Cortex of kidney (tissue), 1 donor: ENCODE measurements at places on chromosomes 4 and X.

- no peak for DNase-seq
Measured at GRCh38 chr4:22957774-22958309, 265.1 kb downstream of the GBA3 start.

- no peak for DNase-seq
Measured at GRCh38 chr4:15562623-15563022, 92.5 kb downstream of the FBXL5 start.

GRCh38 chr4:77347351-77347966 lies 190.5 kb downstream of the CCNG2 start:
- no peak for DNase-seq

GRCh38 chrX:119516157-119516702 lies 48.0 kb downstream of the SLC25A5 start:
- DNase-seq, result no peak

GRCh38 chrX:45232139-45232538 lies 31.5 kb upstream of the DIPK2B start:
- DNase-seq, result no peak

GRCh38 chrX:155144926-155145325 lies 71.3 kb upstream of the VBP1 start:
- DNase-seq, result no peak

- DNase-seq, result no peak
Measured at GRCh38 chr4:76177709-76178108, 29.5 kb upstream of the NUP54 start.

GRCh38 chr4:53576676-53577372 lies 14.5 kb downstream of the LNX1 start:
- no peak for DNase-seq

- DNase-seq, result no peak
Measured at GRCh38 chr4:51895158-51895557, 52.2 kb downstream of the DCUN1D4 start.

- no peak for DNase-seq
Measured at GRCh38 chrX:40009462-40009851, 88.3 kb downstream of the BCOR start.

DNA sequence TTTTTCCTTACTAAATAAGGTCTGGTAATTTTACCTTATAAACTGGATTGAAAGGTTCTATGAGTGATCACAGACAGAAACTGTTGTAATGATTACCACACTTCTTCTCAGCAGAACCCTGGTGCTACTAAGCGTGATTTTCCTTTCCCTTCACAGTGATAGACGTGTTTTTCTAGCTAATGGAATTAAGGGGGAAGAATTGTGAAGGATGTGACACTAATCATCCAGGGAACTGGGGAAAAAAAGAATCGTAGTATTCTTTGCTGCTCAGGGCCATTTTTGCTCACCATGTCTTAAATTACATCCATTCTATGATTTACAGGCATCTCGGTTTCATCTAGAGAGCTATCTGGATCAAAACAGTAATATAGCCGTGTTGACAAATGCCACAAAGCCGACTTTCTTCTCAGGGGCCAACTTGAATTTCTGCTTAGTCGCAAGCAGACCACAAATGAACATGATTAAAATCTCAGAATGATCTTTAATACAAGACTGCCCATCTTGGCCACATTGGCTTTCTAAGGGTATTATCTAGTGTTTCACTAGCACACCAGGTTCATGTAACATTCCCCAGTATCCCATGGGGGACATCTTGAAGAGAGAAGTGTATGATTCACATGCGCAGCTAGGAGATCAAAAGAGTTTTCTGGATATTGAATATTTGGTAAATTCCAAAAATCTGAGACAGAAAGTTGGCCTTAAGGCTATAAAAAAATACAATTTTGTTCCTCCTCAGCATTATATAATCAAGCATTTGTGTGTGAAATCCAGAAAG lies 154.0 kb downstream of the UGT8 start:
- no peak for DNase-seq

- DNase-seq, result no peak
Measured at GRCh38 chr4:105755375-105755774, 46.8 kb downstream of the GSTCD start.

DNA sequence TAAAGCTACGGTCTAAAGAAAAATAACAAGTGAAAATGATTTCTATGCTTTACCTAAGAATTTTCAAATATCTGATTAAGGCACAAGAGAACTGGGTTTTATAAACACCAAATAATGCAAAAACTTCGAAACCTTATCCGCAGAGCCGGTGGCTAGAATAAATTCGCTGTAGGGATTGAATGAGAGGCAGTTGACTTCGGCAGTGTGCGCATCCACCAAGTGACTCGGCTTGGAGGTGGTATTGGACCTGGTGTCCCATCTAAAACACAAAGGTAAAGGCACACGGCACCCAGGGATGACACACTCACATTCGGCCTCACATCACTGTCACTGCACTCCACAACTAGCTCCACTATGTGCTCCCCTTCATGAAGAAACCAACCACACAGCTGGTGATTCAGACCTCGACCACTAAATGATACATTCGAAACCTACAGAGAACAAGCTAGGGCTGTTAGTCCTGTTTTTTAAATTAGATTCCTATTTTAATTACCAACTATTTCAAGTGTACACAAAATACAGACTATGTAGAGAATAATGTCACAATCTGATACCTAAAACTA lies 17.5 kb downstream of the RBBP7 start:
- no peak for DNase-seq

GRCh38 chrX:21840193-21840545 lies 752 bp downstream of the MBTPS2 start:
- DNase-seq, result no peak

DNA sequence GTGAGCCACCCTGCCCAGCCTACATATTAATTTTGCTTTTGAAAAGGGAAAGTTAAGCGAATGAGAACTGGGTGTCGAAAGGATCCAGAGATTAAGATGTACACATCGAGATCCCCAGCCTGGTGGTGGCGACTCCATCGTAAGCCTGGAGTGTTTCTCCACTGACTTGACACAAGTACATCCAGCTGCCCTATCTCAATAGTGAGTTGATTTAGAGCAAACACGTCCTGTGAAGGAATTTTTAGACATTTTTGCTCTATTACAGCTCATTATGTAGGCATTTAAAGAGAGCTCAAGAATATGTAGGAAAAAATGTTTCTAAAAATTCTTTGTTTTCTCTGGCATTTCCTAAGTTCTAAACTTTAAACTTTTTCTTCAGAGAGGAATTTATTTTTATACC lies 11.7 kb upstream of the CLDN34 start:
- DNase-seq, result no peak

DNA sequence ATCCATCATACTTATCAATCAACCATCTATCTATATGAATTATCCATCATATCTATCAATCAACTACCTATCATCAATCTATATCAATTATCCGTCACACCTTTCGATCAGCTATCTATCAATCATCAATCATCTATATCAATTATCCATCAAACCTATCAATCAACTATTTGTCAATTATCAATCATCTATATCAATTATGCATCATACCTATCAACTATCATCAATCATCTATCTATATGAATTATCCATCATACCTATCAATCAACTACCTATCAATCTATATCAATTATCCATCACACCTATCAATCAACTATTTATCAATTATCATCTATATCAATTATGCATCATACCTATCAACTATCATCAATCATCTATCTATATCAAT lies 70.6 kb upstream of the PPP2R3B start:
- DNase-seq, result no peak

DNA sequence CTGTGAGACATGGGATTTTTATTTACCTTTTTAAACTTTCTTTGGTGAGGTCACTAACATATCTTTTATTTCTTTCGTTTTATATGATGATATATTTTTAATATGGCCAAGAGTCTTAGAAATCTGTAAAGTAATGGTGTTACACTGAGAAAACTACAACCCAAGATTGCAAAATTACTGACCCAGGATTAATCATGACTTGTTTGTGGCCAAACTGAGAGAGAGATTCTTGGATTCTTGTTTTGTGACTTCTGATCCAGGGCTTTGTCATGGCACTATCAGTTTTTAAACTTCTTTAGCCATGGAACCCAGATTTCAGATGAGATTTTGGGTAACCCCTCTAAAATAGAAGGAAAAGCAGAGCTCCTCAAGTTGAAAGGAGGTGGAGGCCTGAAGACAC lies 42.0 kb downstream of the SGMS2 start:
- no peak for DNase-seq

GRCh38 chr4:110636680-110637407 lies 14.0 kb upstream of the PITX2 start:
- DNase-seq, result no peak

GRCh38 chr4:109878355-109878754 lies 30.4 kb downstream of the LRIT3 start:
- DNase-seq, result no peak

GRCh38 chrX:15514279-15514678 lies 13.7 kb downstream of the BMX start:
- no peak for DNase-seq

DNA sequence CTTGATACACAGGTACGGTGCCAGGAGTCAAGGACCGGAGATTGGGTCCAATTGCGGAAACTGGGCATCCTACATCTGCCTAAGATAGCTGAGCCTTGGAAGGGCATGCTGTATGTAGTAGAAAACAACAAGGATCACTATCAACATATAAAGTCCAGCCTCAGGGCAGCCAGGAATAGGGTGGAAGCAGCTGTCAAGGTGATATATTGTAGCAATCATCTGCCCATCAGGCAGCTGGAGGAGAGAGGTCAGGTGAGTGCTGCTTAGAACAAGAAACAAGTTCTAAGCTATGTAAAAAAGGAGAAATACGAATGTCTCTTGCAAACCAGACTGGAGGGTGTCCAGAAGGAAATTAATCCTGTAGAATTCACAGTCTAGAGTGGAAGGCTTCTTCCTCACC lies 34.8 kb downstream of the KCNE5 start:
- no peak for DNase-seq

- DNase-seq, result no peak
Measured at GRCh38 chr4:158347556-158347955, 137.3 kb downstream of the TMEM144 start.

GRCh38 chrX:41909068-41909467 lies 14.3 kb downstream of the CASK start:
- no peak for DNase-seq

- DNase-seq, result no peak
Measured at GRCh38 chr4:39464886-39465501, 6.1 kb downstream of the LIAS start.

DNA sequence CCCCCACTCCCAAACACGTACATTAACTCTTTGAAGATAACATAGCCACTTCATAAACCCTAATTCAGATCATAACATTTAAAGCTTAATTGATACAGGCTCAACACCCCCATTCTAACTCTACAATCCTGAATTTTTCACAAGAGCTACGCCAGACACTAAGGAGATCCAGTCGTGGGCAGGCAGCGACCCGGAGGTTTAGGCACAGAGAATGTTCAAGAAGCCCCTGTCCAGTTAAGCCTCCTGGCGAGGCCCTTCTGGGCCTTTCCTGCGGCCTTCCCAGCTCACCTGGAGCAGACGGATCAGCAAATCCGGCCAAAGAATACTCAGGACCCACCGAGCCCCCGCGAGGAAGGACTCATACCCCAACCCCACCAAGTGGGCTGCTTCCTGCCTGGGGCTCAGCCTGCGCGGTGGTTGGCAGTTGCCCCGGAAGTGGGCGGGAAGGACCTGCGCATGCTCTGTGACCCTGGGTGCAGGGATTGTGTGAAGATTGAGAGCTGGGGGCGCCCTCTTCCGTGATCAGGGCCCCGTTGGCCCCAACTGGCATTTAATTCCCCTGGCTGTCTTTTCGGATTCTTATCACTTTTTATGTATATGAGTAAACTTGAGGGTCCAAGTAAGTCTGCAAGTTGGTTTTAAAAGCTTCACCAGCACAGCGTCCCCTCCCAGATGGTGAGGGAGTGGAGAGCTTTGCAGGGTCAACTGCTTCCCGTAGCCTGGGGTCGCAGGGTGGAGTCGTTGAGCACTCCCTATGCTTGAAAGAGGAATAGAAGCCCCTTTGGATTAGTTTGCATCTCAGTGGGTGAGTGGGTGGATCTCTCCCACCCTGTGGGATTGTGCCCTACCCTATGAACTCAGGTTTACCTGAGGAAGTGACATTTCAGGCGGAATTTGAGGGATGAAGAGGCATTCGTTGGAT lies at the start of gene TRIM61:
Gene TRIM61 (minus strand): TSS at position 415 of the 922 bp plus-strand sequence. CDS start 7,655 bp downstream, outside the sequence.
- no peak for DNase-seq

DNA sequence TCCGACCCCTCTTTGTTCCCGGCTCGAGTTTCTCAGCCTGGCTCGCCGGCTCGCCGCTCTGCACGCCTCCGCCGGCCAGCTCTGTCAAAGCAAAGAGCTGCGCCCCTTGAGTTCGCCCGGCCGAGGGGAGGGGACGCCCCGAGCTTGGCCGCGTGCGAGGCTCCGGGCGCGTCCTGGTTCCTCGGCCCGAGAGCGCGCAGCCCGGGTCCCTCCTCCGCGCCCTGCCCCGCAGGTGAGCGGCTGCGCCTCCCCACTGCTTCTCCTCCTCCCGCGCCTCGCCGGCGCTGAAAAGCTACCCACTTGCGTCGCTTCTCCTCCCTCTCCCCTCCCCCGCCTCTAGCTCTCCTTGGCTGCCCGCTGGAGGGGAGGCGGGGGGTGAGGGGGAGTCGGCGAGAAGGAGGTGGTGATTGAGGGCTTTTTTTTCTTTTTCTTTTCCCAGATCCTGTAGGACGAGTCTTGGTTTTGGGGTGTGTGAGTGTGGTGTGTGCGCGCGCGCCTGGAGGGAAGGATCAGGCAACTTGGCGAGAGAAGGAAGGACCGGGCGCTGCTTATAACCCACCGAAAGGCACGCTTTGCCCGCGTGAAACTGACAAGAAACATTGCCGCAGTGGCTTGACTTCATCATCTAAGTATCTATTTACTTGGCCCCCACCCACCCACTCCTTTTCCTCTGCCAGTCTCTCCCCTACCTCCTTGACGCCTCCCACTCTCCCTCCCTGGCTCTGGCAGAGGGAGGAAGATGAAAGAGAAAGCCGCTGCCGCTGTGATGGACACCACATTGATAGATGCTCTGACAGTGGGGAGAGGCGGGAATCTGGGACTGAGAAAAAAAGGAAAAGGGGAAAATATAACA lies at the start of gene LEF1:
Gene LEF1 (minus strand): TSS at position 262 of the 853 bp plus-strand sequence. CDS start 1,165 bp downstream, outside the sequence.
- DNase-seq, result no peak

DNA sequence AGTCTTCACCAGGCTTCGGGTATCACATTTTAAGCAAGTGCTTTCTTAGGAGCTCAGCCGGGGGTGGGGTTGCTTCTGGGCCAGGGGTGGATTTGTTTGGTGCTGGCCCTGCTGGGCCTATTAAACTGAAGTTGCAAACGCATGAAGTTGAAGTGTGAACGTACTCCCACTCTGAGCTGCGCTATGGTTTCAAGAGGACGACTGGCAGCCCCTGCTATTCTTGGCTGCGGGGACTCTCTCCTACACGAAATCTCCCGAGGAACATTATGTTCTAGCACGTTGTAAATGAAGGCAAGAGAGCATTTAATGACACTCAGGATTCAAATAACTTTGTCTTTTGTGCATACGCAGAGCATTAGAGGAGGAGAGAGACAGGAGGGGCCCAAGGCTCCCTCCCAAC lies 401.3 kb upstream of the BOD1L1 start:
- no peak for DNase-seq

DNA sequence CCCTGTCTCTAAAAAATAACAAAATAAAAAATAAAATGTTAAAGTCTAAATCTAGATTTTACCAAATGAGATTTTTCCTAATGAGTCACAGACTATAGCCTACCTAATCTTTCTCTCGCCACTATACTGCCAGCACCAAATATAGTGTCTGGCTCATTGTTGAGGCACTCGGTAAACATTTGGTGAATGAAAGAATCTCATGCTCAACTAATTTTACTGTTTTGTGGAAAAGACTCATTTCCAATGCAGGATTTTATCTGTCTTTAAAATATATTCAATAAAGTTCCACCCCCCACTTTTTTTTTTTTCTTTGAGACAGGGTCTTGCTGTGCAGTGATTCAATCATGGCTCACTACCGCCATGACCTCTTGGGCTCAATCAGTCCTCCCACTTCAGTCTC lies 71.5 kb downstream of the PLS3 start:
- no peak for DNase-seq
